ENCODE measurements at places on chromosomes 1 and 21.

- no peak for DNase-seq
Measured at GRCh38 chr1:29475326-29475725, 239.0 kb downstream of the PTPRU start.

DNA sequence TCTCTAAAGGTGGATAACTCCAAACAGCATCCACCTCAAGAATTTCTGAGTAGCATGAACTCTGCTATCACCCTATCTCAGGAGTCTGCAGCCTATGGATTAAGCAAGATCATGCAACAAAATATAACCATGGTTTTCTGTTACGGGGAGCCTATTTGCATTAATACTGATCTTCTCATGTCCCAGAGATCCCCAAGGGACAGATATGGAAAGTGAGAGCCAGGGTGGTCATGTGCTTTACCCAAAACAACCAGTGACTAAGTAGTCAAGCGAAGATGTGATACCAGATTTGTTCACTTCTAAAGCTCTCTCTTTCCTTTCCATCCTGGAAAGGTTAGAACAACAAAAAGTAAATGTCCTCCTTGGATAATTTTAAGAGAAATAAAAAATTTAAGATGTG, 125.1 kb downstream of the PRRX1 start:
- DNase-seq: no peak

DNA sequence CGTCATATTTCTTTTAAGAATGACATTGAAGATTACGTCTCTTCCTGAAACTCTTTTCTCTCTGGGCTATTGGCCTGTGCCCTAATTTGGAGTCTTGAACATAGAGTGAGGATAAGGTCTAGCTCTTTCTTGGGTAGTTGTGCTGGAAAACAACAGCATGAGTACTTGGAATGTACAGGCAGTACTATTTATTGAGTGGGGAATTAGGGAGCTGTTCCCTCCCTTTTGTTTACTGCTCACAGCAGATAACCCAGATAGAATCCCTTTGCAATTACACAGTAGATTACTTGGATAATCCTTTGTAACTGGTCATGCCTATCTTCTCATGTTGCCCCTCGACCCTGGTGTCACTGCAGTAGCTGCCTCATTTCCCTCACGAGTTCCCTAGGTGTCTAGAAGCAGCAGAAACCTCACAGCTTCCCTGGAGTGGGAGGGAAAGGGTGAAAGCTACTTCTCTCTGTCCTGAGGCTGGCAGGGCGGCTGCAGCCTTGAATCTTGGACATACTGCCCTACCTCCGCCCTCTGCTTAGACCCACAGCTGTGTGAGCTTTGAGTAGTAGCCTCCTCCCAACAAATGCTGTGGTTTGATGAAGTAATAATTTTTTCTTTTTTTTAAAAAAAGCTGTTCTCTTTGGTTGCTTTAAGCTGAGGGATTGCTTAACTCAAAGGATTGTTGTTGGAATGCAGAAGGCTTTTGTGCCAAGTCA, 70.6 kb downstream of the FGGY start:
- no peak for DNase-seq

GRCh38 chr1:88224906-88225305, 459.2 kb upstream of the PKN2 start:
- DNase-seq: no peak

DNA sequence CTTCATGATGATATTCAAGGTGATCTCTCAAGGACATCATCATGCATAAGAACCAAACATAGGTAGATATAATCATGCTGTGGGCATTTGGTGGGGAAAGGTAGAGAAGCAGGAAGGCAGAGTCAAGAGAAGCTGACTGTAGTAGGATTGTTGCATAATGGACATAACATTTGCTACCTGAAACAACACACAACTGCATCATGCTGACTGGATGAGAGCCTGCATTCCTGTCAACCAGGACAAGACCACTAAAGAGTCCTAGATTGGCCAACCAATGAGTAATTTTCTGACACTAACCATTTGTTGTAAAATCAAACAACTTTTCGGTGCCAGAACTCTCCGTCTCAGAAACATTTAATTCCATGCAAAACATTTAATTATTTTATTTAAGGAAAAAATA, 377.2 kb downstream of the PLPP3 start:
- DNase-seq: no peak

GRCh38 chr1:9406111-9406510, 113.4 kb downstream of the SPSB1 start:
- no peak for DNase-seq

DNA sequence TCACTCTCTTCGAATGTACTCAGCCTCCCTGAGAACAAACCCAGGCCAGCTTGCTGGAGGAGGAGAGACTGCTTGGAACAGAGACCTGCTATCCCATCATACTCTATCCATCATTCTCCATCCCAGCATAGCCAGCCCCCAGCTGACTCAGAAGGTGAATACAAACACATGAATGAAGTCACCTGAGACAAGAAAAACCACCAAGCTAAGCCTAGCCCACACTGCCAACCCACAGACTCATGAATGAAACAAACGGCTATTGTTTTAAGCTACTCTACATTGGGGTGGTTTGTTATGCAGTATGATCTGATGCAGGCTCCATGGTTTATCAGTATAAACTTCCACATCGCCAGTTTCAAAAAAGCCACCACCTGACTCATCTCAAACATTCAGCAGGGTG, 395.6 kb downstream of the SETD4 start:
- no peak for DNase-seq

- DNase-seq: no peak
Measured at GRCh38 chr1:200215350-200215749, 187.8 kb downstream of the NR5A2 start.

DNA sequence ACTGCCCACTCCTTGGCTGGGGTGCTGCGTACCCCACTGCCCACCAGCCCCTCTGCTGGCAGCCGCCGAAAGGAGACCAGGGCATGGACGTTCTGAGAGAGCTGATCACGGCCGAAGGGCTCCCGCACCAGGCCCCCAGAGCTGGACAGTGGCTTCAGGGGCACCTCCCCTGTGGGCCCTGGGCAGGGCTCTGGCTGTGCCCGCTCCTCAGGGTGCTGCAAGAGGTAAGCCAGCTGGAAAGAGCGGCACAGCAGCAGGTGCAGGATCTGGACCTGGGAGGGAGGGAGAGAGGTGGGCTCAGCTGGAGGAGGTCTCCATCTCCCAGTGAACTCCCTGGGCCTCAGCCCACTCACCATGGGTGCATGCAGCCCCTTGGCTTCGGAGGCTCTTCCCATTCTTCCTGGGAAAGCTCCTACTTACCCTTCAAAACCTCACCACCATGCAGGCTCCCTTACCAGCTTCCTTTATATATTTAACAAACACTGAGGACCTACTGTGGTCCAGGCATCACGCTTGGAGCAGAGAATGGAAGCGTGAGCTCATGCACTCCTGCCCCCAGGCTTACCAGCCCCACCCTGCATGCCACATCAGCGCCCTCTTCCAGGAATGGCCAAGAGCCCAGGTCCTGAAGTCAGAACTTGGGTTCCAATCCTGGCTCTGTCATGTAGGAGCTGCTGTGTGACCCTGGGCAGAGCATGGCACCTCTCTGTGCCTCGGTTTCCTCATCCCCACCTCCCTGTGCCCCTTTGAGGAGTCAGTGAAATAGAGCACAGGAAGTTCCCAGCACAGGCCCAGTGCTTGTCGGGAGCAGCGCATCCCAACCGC, 6.8 kb upstream of the KIF17 start:
- DNase-seq: no peak

DNA sequence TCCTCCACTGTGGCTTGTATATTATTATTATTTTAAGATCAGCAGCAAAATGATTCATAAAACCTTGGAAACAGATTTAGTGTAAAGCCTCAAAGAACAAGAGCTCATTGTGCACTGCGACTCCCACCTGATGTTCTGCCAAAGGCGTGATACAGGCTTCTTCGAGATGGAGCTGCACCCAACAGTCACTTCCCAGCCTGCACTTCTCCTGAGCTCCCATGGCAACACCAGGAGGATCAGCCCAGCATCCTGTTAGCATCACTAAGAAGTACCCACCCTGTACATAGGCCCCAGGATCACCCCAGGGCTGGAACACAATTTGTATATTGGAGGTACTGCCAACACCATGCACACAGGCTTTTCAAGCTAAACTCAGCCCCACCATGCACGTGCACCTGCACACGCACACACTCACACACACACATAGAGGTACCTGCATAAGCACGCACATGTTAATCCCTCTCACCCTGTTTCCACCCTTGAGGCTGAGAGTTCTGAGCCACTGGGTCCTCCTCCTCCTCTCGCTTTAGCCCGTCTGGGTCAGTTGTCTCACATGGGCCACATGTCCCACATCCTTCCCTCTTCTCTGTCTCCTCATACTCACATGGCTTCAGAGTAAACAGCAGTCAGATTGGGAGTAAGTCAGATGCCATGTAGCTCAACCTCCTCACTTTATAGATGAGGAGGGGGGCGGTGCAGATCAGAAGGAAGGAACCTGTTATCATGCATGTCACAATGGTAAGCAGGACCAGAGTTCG, 281.9 kb upstream of the POU3F1 start:
- no peak for DNase-seq

DNA sequence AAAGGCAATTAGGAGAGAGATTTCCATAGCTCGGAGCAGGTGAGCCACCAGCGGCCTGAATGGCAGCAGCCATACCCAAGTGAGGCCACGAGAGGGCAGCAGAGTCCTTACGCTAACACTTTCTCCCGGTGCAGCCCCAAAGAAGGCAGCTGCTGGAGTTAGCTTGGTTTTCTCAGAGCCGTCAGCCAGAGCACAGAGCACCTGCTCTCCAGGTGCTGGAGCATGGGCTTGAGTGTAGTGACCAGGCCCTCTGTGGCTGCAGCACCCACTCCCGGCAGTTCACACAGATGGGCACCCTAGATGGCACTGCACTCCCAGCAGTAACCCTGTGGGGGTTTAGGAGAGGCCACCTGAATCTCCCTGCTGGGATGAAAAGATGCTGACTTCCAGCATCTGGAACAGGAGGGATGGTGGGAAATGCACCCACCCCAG, 45.8 kb downstream of the TMCC2 start:
- DNase-seq: peak; percentile 39

DNA sequence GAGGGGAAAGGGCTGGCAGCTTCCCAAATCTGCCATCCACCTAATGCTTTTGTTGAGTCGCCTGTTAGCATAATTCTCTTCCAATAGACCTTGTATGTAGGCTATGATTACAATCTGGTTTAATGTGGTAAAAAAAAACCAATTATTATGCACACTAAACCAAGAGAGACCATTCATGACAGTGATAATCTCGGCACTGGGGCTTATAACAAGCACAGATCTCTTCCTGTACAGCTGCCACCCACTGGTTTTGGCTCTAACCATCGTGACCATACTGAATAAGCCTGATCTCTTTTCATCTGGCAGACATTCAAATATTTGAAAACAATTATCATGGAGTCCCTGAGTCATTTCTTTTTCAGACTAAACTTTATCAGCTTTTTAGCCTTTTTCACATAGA, 12.0 kb upstream of the SYT14 start:
- DNase-seq: no peak
